ENCODE measurements at places on chromosomes 11 and 22.

GRCh38 chr11:102794382-102794781 is 3.6 kb downstream of the MMP1 start:
- no peaks in the 10 kb centered on the region for H3K27me3 ChIP-seq
- no peaks in the 10 kb centered on the region for H3K4me1 ChIP-seq
- H3K27ac ChIP-seq = no peak overlapping the region
- H3K36me3 ChIP-seq = no peaks in the 10 kb centered on the region

DNA sequence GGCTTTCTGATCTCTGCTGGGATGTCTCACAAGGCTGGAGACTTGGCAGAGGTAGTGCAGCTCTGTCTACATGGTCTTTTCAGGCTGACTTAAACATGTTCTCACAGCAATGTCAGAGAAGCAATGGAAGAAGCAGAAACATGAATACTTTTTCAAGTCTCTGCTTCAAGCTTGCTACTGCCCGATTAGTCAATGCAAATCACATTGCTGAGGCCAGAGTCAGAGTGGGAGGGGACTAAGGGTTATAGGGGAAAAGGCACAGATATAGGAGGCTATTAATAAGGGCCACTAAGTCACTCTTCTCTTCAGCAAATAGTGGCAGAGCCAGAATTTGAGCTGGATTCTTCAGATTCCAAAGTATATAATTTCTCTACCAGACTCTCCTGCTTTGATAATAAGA is 390.5 kb downstream of the TMEM135 start:
- H3K4me1 ChIP-seq = no peaks in the 10 kb centered on the region
- H3K27ac ChIP-seq = no peak overlapping the region
- H3K4me3 ChIP-seq = no peak overlapping the region

- H3K36me3 ChIP-seq = peaks cover 4% of the 10 kb centered on the region
- no peaks in the 10 kb centered on the region for H3K4me1 ChIP-seq
- no peak for DNase-seq
- no peak overlapping the region for H3K4me3 ChIP-seq
Measured at GRCh38 chr11:93484716-93485115, 58.5 kb downstream of the SMCO4 start.

GRCh38 chr22:33302049-33302545 is 243.9 kb upstream of the SYN3 start:
- H3K27me3 ChIP-seq = no peaks in the 10 kb centered on the region
- no peak overlapping the region for H3K4me3 ChIP-seq
- no peak overlapping the region for H3K27ac ChIP-seq
- H3K4me1 ChIP-seq = no peaks in the 10 kb centered on the region
